ENCODE measurements at places on chromosomes 2 and 18.

GRCh38 chr2:143482771-143483170 lies 353.6 kb downstream of the ARHGAP15 start:
- DNase-seq: no peak

- DNase-seq: no peak
These were observed 414.4 kb upstream of the ETAA1 start for GRCh38 chr2:66982766-66983165.

- no peak for DNase-seq
These were observed 648.0 kb downstream of the SLC4A3 start for GRCh38 chr2:220275454-220275853.

DNA sequence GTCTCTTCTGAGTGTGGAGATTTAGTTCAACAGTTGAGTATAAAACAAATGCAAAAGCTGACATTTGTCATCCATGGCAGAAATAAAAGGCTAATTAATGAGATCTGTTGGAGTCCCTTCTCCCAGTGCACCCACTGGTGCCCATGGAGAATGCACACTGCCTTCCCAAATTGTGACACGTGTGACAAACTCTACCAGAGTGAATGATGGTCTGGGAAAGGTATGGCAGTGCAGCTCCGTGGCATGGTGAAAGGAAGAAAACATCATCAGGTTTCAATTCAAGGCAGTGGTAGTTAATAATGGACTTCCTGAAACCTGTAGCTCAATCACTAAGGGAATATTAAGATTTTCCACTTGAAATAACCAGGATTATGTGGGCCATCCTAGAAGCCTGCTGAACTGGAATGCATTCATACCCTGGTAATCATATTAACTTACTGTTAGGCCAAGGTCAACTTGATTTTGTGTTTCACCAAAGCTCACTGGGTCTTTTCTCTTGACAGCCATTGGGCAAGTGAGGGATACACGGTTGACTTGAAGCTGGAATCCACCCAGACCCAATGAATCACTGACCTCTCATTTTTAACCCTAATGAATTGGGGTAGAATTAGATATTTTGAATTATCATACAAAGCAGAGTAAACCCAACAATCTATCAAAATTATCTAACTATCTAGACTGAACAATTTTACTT lies 167.6 kb downstream of the AFF3 start:
- no peak for DNase-seq

DNA sequence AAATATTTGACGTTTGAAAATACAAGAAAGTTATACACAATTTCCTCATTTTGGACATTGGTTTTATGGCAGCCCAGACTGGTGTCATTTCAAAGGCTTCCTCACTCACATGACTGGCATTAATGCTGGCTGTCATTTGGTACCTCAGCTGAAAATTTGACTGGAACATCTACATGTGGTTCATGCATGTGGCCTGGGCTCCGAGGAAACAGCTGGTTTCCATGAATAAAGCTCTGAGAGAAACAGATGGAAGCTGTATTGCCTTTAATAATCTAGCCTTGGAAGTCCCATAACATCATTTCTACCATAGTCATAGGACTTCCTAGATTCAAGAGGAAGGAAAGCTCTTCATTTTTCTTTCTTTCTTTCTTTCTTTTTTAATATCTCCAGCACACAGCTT lies 42.9 kb upstream of the RIT2 start:
- no peak for DNase-seq

All from iPS-NIHi11 (cell line).